ENCODE measurements at places on chromosomes 1 and 21.

- DNase-seq: no peak
Measured at GRCh38 chr1:231359113-231359512, 21.0 kb downstream of the SPRTN start.

DNA sequence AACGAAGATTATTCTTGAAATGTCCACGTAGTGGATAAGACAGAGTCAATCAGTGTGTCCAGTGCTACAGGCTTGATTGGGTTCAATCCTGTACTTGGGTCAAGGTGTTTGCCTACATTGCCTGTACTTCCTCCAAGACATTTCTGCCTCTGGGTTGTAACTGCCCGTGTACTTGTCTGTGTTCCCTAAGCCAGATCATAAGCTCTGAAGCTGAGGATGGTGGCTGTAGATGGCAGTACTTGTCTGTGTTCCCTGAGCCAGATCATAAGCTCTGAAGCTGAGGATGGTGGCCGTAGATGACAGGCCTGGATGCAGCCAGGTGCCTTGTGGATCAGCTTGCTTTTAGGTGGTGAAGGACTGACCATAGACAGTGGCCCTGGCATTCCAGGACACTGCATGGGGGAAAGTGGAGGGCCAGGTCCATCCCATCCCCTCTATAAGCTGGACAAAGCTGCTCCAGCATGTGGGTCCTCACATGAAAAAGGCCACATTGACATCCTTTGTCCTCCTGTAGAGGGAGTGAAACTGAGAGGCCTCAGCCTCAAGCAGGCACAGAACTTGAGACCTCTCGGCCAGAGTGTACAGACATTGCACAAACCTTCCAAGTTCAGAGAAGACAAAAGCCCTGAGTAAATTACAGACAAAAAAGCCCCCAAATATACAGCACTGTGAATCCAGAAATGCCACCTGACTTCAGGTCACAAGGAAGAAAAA, 2.0 kb upstream of the SRM start:
- DNase-seq: no peak

- DNase-seq: no peak
Measured at GRCh38 chr1:164054331-164054730, 504.7 kb upstream of the PBX1 start.

DNA sequence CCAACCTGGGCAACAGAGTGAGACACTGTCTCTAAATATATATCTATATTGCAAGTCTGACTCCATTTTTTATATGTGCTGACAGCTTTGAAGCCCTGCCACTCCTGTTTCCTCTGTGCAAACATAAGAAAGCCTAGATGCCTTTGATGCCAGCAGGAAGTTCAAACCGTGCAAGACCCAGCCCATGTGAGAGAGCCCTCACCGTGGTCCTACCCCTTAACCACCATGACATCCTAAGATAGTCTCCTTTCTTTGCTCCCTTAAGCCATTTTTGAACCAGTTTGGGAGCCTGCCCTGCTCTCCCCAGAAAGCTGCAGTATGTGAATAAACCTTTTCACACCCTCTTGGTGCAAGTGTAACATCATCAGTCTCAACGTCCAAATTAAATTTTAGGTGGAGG, 3.7 kb upstream of the DIPK1A start:
- DNase-seq: no peak

- no peak for DNase-seq
Measured at GRCh38 chr1:200226268-200226968, 183.4 kb downstream of the ZNF281 start.

GRCh38 chr1:23081376-23081775, 62.1 kb downstream of the KDM1A start:
- DNase-seq: no peak

DNA sequence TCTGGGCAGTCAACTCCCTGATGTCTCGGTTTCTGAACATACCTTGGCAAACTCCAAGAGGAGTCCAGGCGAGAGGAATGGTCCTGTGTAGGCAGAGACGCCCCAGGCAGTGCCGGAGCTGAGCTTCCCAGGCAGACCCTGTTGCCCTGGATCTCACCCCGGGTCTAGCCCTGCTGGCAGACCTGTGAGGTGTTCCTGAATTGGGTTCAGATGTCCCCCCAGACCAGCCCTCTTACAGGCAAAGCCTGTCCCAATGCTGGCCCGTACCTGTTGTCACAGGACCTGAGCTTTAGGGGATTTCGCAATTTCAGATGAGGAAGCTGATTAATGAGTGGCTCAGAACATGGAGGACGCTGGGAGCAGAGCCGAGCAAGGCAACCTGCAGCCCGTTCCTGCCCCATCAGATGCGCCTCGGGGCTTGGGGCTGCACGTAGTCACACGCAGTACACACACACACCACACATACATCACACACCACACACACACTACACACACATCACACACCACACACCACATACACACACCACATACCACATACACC, 38.5 kb upstream of the PDE9A start:
- peak; percentile 19 for DNase-seq

GRCh38 chr1:65952696-65953095, 160.0 kb downstream of the PDE4B start:
- DNase-seq: no peak

DNA sequence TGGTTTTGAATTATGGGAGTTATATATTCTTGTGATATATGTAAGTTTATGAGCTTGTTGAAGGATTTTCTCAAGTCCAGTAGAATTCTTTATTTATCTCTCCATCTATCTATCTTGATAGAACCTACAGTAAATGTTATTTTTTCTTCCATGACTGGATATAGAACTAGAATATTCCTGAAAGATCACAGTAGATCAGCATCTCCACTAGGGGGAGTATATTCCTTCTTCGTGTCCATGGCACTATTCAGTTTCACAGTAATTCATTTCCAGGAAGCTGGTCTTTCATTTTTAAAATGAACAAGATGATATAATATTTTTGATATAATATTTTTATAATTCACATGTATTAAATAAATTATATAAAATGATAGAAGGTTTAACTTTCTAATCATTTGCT, 18.8 kb downstream of the TMPRSS15 start:
- DNase-seq: no peak

DNA sequence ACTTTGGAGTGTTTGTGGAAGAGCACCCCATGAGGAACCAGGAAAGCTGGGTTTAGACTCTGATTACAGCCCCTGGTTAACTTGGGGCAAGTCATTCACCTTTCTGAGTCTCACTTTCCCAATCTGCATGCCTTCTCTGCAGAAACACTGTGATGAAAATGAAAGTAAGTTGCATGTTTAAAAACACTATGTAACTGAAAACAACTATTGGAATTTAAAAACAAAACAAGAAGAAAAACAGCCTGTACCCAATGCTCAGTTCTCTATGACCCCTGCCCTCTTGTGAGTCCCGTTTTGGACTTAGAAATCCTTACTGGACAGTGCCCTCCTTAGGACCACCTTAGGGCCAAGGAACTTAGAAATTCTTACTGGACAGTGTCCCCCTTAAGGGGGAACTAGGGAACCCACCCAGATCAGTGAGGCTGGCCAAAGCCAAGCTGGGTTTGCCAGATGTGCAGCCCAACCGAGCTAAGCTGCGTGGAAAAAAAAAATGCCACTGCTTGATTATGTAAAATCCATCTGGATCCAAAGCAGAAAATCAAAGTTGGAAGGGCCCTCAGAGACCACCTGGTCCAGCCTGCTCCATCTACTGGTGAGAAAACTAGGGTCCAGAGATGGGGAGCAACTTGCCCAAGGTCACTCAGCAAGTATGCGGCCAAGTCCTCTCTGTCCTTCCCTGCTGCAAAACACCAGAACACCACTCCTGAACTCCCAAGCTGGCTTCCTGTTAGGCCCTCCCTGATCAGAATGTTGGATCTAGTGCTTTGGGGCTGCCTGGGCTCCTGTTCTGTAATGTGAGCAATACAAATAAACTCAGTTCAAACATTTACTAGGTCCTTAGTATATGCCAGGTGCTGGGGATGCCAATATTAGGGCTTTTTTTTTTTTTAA, 77.7 kb downstream of the MRPL37 start:
- no peak for DNase-seq

GRCh38 chr1:56561227-56562019, 17.9 kb downstream of the PLPP3 start:
- DNase-seq: no peak

DNA sequence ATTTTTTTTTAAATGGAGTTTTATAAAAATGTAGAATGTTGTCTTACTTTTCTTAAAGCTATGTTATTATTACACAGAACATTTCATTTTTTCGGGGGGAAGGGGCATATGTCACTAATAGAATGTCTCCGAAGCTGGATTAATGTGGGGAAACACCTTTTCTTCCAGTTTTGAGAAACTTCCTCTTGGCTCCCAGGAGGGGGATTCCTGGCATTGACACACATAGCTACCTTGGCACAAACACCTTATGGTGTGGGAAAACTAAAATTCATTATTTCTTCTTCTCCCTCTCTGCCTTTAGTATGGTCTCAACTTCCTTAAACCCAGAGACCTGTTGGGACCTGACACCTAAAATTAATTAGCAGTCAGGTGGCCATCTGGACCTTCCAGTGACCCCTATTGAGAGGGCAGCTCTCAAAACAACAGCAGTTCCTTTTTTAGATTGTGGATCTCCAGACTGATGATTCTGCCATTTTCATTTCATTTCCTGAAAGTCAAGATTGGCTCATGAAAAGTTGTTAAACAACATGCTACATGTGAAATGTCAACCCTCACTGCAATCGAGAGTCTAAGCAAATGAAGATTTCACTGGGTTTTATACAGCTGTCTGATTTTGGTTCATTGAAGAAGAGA, 70.1 kb upstream of the EDEM3 start:
- no peak for DNase-seq

GRCh38 chr21:22754746-22755145, 1756.5 kb downstream of the NCAM2 start:
- no peak for DNase-seq

DNA sequence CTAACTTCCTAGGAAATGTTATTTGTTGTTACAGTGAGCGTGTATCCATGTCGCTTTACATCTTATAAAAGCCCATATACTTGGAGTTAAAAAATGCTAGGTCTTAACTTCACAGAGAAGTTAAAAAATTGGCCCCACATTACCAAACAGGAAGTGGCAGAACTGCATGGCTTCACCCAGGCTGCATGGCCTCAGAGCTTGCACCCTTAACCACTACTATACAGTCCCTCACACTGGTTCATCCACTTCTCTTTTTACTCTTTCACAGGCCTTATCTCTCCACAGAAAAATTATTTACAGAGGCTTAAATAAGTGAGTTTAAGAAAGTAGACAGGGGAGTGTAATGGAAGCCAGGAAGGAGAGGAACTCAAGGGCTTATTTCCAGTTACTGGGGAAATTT, 402.5 kb downstream of the HHAT start:
- DNase-seq: no peak

DNA sequence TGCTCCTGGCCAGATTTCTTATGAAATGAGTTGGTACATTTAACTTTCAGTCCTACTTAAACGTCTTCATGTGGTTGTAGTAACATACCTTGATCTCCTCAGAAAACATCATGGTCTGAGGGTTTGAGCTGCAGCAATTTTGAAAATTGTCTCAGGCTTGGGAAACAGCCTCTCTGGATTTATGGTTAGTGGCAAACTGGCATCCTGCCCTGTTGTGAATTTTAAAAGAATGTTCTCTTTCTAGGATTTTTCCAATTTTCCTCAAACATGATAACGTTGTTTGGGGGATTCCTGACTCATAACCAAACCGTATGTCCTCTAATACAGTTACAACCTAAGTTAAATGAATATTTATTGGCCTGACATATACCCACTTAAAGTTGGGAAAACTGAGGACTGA, 624.4 kb downstream of the LMO4 start:
- no peak for DNase-seq

DNA sequence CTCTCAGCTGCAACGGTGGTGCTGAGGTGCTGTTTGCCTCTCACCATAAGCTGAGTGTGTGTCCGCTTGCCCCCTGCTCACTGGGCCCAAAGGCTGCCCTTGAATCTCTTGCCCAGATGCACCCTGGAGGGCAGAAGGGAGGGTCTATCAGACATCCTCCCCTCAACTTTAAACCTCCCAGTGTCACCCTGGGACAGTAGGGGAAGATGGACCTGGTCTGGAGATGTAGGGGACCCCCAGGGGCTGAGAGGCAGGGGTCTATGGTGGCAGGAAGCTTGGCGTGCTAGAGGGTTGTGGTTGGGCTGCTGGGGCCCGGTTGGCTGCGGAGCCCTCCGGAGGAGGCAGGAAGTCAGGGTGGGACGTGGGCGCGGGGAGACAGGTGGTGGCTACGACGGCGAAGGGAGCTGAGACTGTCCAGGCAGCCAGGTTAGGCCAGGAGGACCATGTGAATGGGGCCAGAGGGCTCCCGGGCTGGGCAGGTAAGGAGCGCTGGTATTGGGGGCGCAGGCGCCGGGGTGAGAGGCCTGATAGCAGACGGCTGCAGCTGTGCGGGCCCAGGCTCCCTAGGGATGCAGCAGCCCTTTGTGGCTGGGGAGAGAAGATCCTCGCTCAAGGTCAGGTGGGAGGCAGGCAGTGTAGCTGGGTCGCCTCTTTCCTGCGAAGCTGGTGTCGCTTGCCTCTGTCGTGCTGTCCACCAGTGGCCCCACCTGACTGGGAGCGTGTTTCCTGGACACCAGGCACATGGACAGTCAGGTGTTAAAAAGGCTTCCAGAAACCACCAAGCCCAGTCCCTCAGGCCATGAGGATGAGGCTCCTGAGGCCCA, at the start of gene LCK:
Gene LCK, plus strand, starts transcription at position 373 of the 824 bp plus-strand sequence. CDS start 23,065 bp downstream, outside the sequence.
- DNase-seq: no peak

DNA sequence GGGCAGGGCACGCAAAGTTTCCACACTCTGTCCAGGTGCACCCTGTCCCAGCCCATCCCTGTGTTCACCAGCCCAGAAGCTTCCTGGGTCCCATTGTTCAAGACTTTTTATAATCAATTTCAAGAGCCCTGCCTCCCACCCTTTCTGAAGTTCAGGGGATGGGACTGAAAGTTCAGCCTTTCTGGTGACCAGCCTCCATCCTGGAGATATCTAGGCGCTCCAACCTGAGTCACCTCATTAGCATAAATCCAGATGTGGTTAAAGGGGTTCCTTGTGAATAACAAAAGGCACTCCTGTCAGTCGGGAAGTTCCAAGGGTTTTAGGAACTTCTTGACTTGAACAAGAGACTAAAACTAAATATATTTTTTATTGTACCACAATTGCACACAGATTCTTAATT, 48.4 kb upstream of the RAP1A start:
- DNase-seq: no peak

- DNase-seq: no peak
Measured at GRCh38 chr1:226349801-226350518, 41.0 kb upstream of the LIN9 start.

GRCh38 chr1:33235521-33235920, 20.8 kb upstream of the ZNF362 start:
- no peak for DNase-seq

GRCh38 chr21:45084121-45084520, 9.7 kb downstream of the ADARB1 start:
- DNase-seq: no peak

DNA sequence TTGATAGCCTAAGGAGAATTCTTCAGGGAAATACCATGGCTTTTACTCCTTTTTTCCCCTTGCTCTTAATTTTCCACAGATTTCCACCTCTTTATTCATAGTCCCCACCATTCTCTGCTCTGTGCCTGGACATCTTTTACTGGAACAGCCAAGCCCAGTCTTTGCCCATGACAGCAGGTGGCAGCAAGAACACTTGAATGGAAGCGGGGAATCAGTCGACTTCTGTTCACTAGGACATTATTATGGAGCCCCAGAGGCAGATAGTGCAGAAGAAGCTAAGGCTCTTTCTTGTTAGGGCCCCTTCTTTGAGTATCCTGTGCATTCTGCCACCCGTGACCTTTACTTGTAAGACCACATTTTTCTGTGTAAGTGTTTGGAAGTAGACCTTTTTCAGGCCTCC, 6.3 kb downstream of the OR14I1 start:
- DNase-seq: no peak

All from stimulated activated CD4-positive, alpha-beta T cell treated with anti-CD3 and anti-CD28 coated beads, Interleukin-1b, Interleukin-23, amount 100 ng/mL, for 1 hour (primary cell).